ENCODE measurements at places on chromosomes 16 and 17.

- DNase-seq, result no peak
These were observed 44.4 kb downstream of the PPL start for GRCh38 chr16:4892361-4893102.

DNA sequence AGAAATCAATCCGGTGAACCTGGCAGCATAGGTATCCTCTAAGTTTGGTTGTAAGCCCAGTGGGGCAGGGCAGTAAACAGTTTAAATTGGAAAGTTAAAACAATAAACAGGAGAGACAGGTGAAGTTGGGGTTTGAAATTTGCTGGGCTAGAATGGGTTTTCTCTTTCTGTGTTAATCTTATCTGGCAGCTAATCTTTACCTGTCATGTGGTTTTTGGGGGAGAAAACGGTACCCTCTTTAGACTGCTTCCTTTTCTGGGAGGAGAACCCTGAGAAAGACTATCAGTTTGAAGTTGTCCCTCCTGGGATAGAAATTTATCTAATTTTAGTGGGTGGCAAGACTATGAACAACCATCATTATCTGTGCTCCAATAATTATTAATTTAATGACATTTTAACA lies 24.0 kb downstream of the CDH13 start:
- DNase-seq, result peak; percentile 40

DNA sequence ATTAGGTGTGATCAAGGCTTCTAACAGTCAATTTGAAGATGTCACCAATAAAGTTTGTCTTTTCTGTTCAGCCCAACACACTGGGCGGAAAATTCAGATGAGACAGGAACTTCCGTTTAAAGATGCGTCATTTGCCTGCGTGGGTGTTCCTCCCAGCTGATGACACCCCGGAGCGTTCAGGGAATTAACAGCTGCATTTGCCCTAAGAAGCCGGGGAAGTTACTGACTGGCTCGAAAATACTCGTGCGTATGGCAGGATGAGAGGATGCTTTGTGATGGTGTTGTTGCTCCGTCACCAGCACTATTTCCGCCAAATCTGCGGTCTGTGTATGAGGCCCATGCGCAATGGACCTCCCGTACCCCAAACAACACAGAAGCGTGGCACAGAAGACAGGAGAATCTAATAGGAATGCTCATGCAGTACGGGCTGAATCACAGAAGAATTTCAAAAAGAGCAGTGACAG lies 11.9 kb upstream of the PVALEF start:
- peak; percentile 36 for DNase-seq

- no peak for DNase-seq
These were observed 19.8 kb upstream of the NF1 start for GRCh38 chr17:31074772-31075555.

- no peak for DNase-seq
These were observed 57.3 kb upstream of the DLX4 start for GRCh38 chr17:49911719-49912118.

- no peak for DNase-seq
These were observed 5.4 kb downstream of the LRRC75A start for GRCh38 chr17:16486373-16487250.

DNA sequence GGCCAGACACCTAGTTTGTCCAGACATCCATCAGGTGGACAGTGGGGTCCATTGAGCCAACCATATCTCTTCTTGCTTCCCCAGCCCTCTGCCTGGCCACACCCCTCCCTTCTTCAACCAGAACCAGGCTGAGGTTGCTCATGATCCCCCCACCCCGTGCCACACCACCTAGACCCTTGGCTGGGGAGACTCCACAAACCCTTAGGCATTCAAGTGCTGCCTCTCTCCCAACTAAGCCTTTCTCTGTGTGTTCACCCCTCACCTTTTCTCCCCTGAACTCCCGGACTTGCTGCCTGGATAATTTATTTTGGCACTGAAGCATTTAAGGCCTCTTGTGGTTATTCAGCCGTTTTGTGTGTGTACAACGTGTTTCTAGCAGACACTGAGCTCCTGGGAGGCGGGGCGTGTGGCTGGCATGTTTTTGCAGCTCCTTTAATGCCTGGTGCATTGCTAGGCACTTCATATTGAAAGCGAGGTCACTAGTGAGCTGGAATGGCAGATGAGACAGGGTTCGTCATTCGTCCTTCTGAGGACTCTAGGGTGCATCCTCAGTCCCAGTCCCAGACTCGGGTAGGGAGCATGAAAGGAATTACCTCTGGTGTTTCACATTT lies 28.7 kb downstream of the CACNA1G start:
- no peak for DNase-seq

DNA sequence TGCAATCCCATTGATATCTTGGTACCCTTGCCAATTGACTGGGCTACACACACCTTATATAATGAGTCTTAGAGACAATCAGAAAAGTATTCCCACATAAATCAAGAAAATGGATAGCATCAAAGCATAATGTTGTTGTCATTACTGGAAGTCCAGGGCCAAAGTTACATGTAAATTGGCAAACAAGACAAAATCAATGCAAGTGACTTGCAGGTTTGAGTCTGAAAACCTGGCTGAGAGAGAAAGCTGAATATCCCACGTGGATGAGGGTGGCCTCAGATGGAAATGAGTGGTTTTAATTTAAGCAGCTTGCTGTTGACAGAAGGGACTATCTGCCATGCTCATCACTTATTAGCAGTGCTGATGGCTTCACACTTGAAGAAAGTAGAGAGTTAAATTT lies 324.0 kb upstream of the MON1B start:
- no peak for DNase-seq

GRCh38 chr16:20884240-20884556 lies 16.0 kb downstream of the DCUN1D3 start:
- DNase-seq, result no peak

GRCh38 chr17:7190276-7190917 lies 11.2 kb upstream of the ASGR1 start:
- no peak for DNase-seq
